ENCODE measurements at places on chromosomes 2 and 18.
A peak's percentile ranks its signal among the peaks of the same experiment; 100 is the strongest.

DNA sequence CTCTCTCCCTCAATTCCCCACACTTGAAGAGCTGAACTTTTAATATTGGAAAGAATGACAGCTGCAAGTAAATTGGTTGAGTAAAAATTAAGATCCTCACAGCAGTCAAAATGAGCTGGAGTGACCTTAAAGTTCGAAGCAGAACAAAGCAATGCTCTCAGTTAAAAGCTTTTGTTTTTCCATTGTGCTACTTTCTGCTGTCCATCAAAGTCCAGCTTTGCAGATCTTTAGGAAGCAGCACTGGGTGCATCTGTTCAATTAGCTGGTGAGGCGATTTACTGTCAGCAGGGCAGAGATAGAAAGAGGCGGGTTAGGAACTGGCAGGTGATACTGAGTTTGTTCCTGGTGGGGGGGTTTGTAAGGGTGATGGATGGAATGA, 834.8 kb downstream of the CPS1 start:
- peak; percentile 41 for ATAC-seq

DNA sequence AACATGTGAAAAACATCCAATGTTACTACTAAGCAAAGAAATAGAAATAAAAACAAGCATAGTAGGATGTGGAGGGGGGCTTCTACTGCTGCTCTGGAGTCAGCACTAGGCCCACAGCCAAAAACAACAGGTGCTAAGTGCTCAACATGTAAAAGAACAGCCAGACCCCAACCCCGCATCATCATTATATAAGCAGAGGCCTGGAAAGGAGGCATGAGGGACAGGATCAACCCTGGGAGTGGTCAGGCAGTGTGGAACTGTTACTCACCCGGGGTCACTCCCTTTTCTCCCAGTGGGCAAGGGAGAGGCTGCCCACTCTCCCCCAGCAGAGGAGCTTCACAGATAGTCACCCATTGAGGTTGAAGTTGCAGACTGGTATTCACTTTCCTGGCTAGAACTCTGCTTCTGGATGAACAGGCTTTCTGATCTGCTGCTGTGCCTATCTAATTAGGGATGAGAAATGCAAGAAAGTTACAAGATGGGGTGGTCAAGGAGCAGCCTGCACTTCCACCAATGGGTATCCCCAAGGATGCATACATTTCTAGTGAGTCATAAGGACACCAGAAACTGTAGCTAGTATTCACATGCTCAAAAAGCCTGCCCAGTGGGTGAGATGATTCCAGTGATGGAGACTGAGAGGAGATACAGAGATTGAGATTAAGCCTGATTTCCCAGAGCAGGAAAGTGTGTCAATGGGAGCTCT, 480.1 kb upstream of the TCF4 start:
- ATAC-seq, result no peak

GRCh38 chr2:102801858-102802699, 40.2 kb downstream of the TMEM182 start:
- ATAC-seq, result no peak

DNA sequence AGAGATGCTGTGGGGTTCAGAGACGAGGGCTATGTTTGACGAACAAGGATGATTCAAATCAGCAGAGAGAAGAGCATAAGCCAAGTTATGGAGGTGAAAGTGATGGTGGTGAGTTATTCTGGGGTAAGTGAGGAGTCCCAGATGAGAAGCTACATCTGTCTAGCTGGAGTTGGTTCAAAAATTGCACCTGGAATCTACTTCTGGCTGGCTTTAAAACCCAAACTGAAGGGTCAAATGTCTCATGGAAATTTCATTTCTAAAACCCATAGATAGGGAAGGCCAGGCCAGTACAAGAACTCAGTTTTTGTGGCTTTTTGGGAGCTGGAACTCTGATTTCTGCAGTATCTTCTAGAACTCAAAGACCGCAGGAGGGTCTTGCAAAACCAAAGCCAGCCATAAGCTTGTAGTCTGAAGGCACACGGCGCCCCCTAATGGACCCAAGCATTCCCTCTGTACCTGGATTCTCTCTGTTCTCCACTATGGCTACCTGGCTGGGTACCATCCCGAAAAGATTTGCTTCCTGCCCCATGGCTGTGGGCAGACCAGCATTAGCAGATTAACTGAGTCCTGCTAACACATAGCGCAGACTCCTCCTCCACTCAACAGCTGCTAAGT, 229.1 kb upstream of the SLC14A2 start:
- ATAC-seq, result no peak

DNA sequence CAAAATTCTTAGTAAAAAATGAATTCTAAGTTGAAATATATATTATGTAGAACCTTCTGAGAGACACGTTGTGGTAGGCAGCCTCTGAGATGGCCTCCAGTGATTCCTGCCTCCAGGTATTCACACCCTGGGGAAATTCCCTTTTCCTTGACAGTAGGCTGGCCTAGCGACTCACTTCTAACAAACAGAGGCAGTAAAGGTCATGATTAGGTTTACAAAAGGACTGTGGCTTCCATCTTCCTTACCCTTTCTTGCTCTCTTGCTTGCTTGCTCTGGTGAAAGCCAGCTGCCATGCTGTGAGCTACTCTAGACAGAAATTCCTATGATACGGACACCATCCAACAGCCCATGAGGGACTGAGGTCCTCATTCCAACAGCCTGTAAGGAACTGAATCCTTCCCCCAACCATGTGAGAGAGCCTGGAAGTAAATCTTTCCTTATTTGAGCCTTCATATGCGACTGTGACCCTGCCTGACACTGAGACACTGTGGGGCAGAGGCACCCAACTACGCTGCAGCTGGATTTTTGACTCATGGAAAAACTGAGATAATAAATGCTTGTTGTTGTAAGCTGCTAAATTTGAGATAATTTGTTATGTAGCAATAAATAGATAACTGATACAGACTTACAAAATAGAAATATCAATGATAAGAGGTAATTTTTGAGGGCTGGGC, 32.7 kb upstream of the SERTAD2 start:
- no peak for ATAC-seq

DNA sequence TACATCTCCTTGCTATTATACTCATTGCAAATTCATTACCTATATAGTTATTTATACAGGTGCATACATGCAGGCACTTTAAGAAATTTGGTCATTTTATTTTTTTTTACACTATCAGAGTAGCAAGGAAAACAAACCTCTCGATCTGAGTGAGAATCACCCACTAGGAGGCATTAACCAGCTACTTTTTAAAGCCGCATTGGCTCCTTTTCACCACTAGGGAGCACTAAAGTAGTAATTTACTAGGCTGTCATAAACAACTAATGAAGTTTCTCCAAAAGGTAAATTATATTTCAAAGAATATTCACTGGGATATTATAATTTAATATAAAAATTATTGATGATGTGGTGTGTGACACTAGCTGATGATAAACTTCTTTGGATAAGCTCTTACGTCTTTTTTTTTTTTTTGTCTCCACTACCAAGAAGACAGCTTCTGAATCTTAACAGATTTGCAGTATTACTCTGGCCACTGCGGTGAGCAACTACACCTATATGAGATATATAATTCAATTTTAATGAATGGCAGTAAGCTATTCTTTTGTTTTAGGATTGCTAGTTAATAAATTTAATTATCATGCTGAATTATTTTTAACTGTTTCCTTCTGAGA, 101.9 kb downstream of the NOL4 start:
- ATAC-seq, result no peak

GRCh38 chr2:71595569-71595968, 142.2 kb downstream of the DYSF start:
- ATAC-seq, result peak; percentile 67

Measured in motor neuron (in vitro differentiated cells).